ENCODE measurements at places on chromosomes 1 and 21. TPM values are rescaled to one million over a fixed set of nuclear protein-coding genes. Genes with fewer than 3 reads are reported as not detected.

Gene PRAMEF10
- total RNA-seq: not detected

DNA sequence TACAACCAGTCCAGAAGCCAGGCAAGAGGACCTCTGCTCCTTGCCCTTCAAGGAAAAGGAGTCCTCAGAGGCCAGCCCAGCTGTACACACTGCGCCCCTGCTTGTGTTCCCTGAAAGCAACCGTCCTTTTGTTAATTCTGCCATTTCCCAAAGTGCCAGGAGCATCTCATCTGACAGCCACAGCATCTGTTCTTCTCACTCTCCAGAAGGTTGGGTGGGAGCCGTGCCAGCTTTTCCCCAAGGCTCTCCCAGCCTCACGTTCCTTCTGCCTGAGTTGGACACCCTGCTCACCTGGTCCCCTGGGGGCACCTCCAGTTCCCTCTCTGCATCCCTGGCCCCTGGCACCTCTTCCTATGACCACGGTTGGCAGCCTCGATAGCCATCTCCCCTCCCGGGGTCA, 10.5 kb upstream of the CNTN2 start:
- DNase-seq: no peak

GRCh38 chr1:54805466-54805865, 4.3 kb upstream of the TTC22 start:
- DNase-seq: no peak

GRCh38 chr1:31760471-31761470, 3.4 kb downstream of the ADGRB2 start:
- no peak for DNase-seq

GRCh38 chr1:6490181-6491080, 1.0 kb downstream of the PLEKHG5 start:
- DNase-seq: peak; percentile 90

DNA sequence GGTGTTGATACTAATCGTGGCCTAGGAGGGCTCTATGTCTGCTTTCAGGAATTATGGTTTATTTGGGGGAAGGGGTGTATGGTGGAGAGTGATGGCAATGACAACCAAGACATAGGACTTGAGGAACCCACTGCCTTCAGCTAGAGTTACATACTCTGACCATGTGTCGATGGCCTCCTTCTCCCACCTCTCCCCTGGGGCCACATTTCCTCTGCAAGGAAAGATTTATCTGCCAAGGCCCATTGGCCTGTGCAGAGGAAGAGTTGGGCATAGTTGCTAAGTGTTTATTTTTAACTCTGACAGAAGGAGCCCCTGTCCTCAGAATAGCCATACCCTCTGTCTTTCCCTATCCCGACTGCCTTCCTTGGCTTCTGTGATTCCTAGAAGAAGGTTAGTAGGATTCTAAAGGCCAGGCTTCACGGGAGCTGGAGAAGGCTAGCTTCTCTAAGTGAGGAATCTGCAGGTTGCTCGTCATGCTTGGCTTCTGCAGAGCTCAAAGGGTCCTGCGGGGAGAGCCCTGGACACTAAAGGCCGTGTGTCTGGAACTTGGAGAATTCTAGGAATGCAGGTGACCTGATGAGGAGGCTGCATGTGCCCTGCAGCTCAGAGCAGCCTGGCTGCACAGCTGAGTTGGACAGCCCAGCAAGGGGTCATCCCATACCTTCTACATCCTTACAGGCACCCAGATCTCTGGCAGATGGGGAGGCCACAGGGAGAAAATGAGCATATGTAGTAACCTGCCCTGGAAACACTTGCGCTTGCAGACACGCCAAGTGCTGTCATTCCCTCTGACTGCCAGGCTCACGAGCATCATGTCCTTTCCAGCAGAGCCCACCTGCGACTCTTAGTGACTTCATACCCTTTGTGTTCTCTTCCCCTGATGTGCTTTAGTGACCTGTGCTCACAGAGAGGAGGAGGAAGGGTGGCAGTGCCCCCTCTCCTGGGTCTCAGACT, 9.7 kb downstream of the MAPKAPK2 start:
- DNase-seq: no peak

Gene SPAG17
- total RNA-seq: not detected

DNA sequence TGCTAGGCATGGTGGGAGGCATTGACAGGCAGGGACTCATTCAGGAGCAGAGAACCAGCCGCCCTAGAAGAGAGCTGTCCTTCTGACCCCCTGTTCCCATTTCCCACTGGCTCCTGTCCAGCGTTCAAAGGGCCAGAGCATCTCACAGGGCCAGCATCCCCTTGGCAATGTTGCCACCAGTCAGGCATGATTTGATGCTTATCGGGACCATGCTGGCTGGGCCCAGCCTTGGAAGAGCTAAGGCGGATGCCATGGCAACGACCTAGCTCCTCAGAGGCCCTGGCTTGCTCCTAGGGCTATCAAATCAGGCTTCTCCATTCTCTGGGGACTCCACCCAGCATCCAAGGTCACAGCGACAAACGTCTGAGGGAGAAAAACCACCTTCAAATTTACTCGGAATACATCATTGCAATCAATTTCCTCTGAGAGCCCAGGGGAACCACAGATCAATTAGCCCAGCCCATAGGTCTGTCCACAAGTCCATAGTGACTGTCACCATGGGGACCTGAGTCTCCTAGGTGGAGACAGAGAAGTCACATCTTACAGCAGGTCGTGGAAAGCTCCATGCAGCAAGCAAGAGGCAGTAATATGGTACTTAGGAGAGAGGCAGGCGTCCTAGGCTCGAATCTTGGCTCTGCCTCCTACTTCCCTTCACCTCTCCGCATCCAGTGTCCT, 14.1 kb upstream of the VWA5B1 start:
- no peak for DNase-seq

GRCh38 chr1:205088341-205088740, 4.1 kb upstream of the TMEM81 start:
- no peak for DNase-seq

GRCh38 chr1:200755456-200755855, 16.8 kb downstream of the CAMSAP2 start:
- DNase-seq: no peak

- DNase-seq: no peak
Observed at GRCh38 chr1:110471131-110471530, 20.2 kb downstream of the PROK1 start.
